ENCODE measurements at places on chromosomes 1 and 21.
A peak's percentile ranks its signal among the peaks of the same experiment; 100 is the strongest.

- no peak for DNase-seq
These were observed 17.7 kb downstream of the TESK2 start for GRCh38 chr1:45473302-45473701.

DNA sequence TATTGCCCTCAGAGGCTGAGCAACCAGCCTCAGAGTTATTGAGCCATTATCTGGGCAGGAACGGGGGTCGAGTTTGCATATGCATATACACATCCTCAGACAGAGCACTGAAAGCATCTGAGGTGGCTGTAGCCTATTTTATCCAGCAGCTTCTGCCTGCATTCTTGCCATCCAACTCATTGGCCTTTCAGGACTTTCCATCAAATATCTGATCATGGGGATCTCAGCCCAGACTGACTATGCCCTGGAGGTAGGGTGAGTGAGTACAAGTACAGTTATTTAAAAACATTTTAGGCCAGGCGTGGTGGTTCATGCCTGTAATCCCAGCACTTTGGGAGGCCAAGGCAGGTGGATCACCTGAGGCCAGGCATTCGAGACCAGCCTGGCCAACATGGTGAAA lies 1.8 kb upstream of the MTF1 start:
- no peak for DNase-seq

- DNase-seq, result no peak
These were observed 26.3 kb downstream of the ZNF648 start for GRCh38 chr1:182035097-182035770.

DNA sequence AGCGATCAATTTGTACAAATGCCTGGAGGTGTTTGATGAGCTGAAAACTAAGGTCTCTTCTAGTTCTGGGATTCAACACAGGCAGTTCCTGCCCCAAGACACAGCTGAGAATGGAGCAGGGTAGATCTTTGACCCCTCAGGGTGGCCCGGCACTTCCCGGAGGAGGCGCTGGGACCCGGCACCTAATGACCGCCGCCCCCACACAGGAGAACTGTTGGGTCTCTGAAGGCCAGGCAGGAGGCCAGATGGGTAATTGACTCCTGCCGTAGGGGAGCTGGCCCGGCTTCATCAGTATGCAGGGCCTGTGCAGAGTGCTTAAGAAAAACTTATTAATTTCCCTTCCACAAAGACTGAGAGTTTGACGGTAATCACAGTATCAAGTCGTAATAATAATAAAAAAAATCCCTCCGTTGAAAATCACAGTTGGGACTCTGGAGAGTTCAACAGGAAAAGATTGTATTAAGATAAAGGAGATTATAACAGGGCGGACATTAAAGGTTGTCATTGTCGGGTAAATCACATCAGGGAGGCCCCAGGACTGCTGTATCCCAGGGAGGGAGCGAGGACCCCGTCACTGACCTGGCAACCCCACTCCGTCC lies 51.7 kb downstream of the UBIAD1 start:
- DNase-seq, result no peak

- DNase-seq, result no peak
These were observed 98.9 kb upstream of the SLC44A3 start for GRCh38 chr1:94721240-94721639.

DNA sequence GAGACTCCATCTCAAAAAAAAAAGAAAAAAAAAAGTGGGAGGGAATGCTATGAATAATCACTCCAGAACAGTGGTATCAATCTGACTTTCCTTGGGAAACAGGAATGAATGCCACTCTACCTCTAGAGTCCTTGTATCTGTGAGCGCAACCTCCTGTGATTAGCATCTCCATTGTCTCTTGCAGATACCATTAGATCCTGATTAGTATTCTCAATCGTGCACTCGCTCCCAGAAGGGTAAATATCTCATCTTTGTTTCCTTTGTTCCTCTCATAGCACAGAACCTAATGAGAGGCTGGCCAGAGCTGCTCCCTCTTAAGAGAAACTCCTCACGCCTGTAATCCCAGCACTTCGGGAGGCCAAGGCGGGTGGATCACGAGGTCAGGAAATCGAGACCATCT lies 184.4 kb upstream of the KCNK2 start:
- DNase-seq, result no peak

DNA sequence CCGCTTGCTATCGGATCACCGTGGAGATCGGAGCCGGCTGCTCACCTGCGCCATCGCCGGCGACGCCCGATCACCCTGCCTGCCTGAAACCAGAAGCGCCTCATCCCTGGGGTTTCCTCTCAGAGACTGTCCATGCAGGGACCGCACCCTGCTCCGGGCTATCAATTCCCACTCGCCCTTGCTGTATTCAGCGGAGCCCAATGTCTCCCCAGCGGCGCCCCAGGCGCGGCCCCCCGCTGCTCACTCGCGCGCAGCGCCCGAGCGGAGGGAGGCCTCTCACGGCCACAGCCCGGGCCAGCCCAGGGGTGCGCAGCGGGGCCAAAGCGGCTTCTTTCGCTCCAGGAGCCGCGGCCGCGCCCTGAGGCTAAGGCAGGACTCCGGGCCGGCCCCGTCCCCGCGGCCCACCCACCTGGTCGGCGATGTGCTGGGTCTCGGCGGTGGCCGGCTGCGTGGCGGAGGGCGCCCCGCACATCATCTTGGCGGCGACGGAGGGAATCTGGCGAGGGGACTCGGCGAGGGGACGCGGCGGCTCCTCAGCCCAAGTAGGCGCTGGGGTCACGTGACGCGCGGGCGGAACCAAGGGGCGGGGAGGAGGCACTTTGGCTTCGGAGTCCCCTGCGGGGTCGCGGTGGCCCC lies at the start of gene CSTB:
Gene CSTB (minus strand): TSS at position 514 of the 636 bp plus-strand sequence. CDS start 39 bp downstream, at position 475.
- DNase-seq, result peak; percentile 83

DNA sequence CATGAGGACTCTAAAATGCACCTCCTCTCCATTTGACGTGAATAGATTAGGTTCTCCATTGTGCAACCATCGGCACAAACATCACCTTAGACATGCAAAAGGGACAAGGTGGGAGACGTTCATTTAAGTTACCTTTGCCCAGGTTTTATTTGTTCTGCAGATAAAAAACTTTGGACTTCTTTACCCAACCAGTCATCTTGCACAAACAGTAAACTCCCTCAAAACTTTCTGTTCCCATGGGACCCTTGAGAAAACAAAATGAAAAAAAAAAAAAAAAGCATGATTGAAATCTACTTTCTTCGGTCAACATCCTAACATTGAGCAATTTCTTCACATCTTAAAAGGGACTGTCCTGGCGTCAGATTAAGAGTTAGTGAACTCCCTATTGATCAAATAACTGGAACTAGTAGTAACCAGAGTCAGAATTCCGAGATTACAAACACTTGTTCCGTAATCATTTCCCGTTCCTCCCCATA lies 31.4 kb upstream of the PROX1 start:
- DNase-seq, result no peak

DNA sequence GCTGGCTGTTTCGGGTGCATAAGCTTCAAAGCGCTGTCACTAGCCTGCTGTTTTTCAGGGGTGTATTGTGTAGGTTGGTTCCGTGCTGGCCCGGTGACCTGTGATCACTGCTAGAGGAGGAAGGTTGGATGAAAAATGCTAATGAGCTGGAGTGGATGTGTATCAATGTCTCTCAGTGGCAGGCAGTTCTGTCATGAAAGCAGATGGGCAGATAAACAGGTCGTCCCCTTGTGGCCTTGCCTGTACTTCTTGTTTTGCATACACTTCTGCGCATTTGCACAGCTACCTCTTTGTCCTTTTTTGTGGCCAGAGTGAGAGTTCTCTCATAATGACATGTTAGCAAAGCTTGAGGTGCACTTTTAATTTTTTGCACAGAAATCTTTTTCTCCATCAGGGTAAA lies 2.9 kb downstream of the SELENON start:
- DNase-seq, result no peak

DNA sequence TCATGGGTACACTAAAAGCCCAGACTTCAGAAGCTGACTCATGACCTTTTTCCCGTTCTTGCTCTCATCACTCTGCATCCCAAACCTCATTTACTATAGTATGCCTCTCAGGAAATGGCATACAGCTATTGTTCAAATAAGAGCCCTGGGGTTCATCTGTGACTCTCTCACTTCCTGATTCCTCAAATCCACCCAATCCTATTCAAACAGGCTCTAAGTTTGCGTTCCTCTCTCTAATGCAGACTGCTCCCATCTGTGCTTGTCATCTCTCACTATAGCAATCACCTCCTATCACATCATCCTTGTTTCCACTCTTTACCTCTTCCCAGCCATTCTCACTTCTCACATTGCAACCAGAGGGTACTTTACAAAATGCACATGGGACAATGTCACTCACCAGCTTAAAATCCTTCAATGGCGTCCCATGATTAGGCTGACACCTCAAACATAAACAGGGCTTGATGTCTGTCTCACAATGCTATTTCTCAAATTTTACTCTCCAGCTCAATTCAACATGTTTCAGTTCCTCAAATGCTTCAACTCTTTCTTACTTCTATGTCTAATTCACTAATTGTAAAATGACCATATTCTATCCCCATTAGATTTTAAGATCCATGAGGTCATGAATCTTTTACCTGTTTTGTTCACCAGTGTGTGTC lies 408.4 kb downstream of the NTNG1 start:
- DNase-seq, result no peak

DNA sequence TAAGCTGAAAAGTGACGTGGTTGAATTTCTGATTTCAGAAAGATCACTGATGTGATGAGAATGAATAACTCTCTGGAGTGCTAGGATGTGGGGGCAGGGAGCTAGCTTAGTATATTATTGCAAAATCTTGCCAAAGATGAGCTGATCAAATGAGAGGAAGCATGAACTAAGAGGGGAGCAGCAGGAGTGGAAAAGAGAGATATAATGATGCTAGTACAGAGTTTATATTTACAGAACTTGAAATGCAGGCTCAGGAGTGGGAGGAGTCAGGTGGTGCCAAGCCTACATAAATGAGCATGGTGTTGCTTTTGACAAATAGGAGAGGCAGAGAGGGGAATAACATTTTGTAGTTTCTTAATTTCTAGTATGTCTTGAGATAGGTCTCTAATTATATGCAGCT lies 38.1 kb upstream of the NBL1 start:
- DNase-seq, result no peak

DNA sequence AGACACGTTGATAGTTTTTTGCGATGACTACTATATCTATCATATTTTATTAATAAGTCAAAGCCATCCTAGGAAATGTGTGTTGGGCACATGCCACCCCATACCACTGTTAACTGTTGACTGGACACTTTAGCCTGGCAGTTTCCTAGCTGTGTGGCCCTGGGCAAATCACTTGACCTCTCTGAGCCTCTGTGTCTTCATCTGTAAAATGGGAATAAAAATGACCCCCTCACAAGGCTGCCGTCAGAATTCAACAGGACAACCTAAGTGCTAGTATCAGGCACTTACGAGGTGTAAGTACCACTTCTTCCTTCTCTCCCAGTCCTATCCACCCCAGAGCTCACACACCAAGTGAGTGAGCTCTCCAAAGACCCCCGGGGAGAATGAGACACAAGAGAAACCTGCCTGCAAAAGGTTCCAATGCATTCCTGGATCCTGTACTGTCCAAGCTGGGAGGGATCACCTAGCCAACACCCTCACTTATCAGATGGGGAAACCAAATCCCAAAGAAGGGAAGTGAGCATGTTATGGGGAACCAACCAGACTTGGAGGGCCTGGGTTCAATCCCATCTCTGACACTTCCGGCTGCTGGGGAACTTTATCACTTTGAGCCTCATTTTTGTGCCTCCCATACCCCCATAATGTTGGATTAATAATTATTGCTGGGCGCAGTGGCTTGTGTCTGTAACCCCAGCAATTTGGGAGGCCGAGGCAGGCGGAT lies 24.9 kb downstream of the HSPG2 start:
- no peak for DNase-seq

DNA sequence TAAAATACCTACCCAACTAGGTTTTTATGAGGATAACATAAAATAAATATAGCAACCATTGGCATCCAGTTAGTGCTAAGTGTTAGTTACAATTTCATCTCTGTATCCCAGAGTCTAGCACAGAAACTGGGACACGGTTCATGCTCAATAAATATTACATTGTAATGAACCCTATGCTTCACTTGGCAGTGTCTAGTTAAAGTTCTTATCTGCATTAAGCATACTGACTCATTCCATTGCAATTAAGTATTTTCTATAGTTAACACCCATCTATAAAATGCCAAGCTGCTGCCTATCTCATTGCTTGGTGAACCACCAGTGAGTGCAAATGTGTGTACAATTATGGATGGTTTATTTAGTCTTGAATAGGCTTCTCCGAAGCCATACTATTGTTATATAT lies 15.2 kb downstream of the CHML start:
- DNase-seq, result no peak

DNA sequence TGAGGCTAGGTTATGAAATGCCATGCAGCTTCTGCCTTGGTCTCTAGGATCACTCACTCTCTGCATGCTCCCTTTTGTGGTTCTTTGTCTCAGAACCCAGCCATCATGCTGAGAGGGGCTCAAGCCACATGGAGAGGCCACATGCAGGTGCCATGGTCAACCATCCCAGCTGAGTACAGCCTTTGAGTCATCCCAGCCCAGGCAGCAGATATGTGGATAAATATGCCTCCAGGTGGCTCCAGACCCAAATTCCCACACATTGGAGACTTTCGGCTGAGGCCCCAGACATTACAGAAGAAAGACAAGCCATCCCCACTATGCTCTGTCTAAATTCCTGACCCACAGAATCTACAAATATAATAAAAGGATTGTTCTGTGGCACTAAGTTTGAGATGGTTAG lies 102.0 kb downstream of the LHX9 start:
- no peak for DNase-seq

DNA sequence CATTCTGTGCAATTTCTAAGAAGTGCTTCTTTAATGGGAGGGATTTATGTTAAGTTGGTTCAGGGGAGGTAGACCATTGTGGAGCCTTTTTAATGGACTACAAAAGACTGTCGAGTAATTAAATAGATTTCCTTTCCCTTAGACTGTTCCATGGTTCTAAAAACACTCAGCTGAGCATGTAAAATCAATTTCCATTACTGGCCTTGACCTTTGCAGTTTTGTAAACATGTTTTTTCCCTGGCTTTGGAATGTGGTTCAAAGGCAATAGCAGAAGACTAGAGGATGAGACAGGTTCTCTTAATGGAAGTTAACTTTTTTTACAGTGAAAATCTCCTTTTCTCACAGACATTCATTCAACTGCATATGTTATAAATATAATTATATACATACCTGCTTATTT lies 37.6 kb upstream of the BTG3 start:
- DNase-seq, result no peak

- no peak for DNase-seq
These were observed 365.1 kb upstream of the VAMP3 start for GRCh38 chr1:7405844-7406500.

GRCh38 chr1:152220166-152221163 lies 3.5 kb downstream of the HRNR start:
- DNase-seq, result no peak

DNA sequence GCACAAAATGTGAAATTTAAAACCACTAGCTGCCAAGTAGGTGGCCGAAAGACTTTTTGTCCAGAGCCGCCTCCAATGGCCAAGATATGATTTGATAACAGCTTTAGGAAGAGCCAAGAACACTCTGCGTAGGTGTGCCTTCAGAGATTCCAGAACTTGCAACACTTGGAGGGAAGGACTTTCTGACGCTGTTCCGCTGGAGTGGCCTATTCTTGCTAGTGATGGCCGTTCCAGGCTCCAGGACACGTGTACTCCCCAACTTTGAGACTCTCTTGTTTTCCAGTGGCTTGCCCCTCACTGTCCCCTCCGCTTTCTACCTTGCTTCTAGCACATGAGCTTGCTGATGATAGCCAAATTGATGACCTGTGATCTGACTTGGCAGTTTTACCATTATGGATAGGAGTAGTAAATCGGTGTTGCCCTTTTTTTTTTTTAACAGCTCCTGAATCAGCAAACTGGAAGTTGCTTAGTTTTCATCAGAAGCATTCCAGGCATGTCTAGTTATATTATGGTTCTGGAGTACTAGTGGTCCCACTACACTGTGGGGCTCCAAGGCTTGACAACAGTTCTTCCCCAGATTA lies 1.0 kb downstream of the PRDX6 start:
- DNase-seq, result no peak

Measured in stimulated activated CD8-positive, alpha-beta memory T cell treated with anti-CD3 and anti-CD28 coated beads, Interleukin-4, amount 100 ng/mL, for 24 hours (primary cell).